ENCODE measurements at places on chromosomes 2 and 18.

DNA sequence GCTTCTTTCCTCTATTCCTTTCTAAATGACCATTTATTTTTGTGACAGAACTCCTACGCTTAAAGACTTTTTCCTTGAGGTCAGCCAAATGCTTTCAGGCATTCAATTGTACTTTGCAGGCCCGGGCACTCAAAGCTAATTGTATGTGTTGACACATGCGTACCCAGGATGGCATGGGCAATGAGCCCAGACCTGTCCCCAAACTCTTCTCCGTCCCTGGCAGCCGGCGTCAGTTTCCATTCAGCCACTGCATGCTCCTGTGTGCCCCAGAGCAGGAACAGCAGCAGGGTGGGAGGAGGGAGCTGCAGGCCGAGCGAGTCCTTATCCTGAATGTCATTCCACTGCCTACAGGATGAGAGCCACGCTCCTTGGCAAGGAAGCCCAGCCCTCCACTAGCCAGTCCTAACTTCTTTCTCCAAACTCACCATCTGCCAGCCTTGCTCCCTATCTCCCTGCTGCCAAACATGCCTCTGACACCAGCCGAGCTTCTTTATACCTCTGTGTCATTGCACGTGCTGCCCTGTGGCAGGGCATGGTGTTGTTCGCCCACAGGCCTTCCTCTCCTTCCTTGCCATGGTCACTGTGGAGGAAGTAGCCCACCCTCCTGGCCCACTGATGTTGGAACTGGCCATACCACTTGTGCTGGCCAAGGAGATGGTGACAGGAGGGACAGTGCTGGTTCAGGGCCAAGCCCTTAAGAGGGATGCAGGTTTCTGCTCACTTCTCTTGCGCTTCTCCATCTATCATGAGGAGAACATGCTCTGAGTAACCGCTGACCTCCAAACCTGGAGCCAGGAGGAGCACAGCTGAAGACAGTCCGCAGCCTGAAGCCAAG is 116.9 kb upstream of the FHL2 start:
- DNase-seq: no peak

- DNase-seq: no peak
Observed at GRCh38 chr18:23529604-23530003, 26.3 kb downstream of the RMC1 start.

GRCh38 chr2:16632598-16632997 is 33.0 kb downstream of the CYRIA start:
- no peak for DNase-seq

DNA sequence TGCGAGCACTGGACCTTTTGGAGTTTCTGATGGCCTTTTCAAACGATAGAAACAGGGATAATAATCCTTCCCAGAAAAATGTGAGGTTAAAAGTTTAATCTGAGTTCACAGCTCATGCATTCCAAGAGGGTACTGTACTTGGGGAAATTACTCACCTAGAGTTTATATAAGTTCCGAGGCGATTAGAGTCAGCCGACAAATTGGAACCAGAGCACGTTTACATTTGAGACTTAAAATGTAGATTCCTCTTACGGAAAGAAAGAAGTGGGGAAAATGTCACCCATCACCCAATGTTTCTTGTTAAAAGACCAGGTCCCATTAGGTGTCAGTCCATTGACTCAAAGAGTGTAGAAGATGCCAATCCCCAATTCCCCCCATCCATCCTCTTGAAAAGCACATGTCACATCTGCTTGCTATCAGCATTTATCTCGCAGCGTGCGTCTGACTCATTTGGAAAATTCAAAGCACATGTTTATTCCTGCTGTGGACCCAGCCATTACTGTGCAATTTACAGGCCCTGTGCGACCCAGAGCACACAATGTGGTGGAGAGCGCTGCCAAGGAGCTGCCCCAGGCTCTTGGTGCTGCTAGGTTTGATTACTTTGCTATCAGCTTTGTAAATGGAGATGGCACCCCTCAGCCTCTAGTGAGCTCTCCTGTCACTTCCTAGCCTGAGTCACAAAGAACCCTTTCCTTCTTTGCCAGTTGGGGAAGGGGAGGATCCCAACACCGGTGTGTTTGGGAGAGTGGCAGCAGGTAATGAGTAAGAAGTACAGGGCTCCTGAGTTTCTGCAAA is 104.8 kb downstream of the COLEC12 start:
- no peak for DNase-seq

DNA sequence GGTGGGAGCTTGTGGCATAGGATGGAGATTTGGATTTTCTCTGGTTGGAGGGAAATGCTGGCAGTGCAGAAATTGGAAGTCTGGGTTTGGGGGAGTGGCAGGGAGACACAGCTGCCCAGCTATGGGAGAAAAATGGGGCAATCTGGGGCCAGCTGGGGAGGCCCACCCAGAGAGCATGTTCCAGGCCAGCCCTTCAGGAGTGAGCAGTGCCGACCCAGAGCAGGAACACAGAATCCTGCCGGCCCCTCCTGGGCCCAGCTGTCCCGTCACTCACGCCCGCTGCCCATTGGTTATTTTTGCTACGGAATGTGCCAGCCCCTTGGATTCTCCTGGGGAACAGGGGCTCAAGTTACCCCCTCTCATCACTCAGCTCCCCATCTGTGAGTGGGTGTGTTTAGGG is 4.9 kb downstream of the SPEG start:
- no peak for DNase-seq

- peak; percentile 42 for DNase-seq
Observed at GRCh38 chr2:181183878-181184542, 203.6 kb downstream of the UBE2E3 start.

GRCh38 chr2:225599856-225600255 is 200.3 kb downstream of the NYAP2 start:
- DNase-seq: no peak

DNA sequence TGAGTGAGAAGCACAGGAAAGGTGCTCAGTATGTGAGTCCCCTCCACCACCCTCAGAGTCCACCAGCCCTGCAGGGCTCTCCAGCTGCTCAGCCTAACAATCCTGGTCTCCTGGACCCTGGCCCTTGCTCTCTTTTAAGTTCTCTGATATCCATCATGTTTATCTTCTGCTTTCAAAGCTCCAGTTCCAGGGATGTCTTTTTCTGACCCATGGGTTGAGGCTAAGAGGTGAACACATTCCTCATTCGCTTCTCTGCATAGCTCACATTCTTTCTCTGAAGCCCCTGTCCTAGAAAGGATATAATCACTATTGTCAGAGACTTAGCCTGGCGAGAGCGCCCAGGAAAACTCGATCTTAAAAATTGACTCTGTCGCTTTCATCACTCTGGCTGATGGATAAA is 86.4 kb downstream of the ARL4C start:
- no peak for DNase-seq

DNA sequence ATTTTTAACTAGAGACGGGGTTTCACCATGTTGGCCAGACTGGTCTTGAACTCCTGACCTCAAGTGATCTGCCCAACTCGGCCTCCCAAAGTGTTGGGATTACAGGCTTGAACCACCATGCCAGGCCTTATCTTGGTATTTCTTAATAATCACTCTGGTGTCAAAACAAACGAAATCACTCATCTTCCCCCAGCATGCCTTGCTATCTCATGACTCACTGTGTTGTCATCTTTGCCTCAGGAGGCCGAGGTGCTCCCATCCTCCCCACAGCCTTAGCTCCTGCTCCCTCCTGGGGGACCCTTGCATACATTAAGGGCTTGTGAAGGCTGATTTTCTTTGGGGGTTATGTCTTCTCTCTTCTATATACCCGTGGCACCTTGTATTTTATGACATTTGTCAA is 250.1 kb upstream of the DPP10 start:
- no peak for DNase-seq

Measured in memory B cell (primary cell).